ENCODE measurements at places on chromosomes 7 and 10.

DNA sequence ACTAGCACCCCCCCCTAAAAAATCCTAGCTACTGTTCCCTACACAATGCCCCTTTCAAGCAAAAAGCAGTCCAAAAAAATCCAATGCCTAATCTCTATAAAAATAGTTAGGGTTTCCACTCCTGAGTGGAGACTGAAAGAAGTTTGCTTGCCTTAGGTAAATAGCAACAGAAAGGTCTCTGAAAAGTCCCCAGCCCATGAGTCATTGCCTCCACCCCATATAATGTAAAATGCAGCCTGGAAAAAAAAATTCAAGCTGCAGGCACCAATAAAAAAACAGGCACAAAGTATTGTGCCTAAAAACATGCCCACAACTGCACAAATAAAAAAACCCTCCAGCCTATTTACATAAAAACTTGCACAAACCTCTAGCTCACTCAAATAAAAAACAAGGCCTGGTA lies 47.5 kb downstream of the ZNF680 start:
- no peak for DNase-seq

DNA sequence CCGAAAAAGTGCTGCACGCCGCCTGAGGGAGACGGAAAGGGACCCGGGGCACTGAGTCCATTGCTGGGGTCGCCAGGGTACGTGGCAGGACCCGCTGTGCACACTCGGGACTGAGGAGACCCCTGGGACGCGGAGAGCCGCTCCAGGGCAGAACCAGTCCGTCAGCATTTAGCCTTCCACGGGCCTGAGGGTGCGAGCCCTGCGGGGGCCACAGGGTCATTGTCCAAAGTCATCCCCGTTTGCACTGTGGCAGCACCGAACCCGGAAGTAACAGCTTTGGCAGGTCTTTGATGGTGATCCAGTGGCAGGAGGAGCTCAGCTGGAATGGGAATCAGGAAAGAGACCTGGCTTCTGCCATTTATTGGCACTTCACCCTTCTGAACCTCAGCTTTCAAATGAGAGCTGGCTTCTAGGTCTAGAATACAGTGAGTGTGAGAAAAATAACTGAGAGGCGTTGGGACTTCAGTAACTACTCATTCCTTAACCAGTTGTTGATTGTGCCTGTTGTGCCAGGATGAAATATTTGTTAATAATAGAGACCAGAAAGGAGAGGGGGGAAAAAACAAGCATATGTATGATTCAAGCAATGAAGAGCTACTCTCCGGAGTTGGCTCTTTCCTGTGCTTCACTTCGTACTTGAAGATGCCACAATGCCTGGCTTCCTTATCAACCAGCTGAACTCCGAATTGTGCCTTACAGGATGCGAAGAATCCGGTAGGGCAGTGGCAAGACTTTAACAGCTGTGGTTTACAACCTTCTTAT lies 811 bp upstream of the ARHGAP12 start:
- DNase-seq, result no peak

GRCh38 chr7:42736931-42737330 lies 174.9 kb downstream of the C7orf25 start:
- DNase-seq, result no peak

GRCh38 chr7:155880721-155881120 lies 68.5 kb upstream of the SHH start:
- no peak for DNase-seq

DNA sequence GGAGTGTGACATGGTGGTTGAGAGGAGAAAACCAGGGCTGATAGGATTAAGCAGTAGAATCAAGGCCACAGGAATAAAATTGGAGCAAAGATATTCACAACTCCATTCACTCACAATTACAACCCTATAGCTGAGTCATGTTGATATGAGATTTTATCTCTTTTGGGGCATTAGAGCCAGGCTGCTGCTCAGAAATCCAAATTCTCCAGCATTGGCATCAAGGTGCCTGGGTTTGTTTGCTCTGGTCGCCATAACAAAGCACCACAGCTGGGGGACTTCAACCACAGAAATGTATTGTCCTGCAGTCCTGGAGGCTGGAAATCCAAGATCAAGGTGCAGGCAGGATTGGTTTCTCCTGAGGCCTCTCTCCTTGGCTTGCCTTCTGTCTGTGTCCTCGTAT lies 52.5 kb upstream of the GRB10 start:
- no peak for DNase-seq

DNA sequence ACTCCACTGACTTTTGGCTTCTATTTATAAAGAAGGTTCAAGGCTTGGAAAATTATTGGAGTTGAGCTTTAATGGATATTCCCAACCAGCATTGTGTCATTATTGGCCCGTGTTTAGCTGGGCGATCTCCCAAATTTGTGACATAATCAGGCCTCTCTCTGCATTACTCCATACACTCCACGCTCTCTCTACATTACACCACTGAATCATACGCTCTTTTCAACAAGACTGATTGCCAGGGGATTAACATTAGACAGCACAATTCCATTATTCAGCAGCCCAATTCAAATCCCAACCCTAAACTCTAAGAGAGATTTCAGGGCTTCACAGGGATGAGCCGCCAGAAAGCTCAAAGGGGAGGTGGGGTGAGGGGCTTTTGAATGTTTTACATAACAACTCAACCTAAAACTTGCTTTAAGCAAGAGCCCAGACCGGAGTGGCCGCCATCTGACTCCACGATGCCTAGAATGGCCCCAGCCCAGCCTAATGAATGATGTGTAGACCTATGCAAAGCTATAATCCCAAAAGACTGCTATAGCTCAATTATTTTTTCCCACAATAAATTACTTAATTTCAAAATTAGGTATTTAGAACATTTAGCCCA lies 61.8 kb downstream of the FGFR2 start:
- no peak for DNase-seq

- no peak for DNase-seq
Observed at GRCh38 chr7:111919631-111920179, 286.5 kb downstream of the DOCK4 start.

DNA sequence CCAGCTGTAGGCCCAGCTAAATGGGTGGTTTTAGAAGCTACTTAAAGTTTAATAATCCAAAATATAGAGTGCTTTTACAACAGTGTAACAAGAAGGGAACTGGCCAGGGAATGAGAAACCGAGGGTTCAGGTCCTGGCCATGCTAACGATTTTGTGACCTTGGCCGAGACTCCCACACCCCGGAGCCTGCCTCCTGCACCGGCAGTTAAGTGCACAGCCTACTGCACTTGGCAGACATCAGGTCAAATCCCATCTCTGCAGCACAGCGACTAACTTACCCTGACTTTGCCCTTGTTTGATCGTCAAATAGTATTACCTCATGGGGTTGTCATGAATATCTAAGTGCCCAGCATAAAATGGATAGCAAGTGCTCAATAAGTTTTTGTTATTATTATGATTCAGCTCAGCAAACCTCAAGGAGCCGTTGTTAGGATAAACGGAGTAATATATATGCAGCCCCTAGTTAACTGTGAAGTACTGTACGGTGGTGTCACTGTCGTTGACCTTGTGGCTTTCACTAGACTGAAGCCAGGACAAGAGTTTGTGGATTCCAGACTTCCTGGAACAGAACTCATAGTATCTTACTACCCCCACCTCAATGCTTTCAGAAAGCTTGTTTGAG lies 35.5 kb downstream of the LYZL1 start:
- DNase-seq, result no peak

DNA sequence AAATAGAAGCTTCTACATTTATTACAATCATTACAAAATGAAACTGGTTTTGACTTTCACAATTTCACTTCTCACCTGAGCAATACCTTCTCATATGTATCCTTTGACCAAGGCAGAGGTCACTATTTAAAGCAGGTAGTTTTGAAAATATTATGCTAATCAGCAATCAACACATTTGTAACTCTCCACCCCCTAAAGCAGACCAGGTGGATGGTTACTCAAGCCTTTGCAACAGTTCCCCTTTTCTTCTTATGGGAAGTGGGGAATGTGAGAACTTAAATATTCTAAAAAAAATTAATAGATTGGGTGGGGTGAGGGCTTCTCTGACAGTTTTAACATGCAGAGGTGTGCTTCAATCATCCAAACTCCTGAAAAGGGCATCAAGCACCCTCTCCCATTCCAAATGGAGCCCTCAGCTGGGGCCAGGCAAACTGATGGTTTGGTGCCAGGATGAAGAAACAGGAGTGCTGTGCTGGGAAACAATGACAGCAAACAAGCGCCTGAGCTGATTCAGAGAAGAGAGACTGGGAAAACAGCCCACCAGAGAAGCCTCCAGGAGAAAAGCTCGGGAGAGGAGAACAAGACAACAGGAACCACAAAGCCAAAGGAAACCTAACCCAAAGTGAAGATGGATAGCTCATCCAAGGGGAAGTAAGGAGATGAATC lies 17.1 kb downstream of the RAPGEF5 start:
- no peak for DNase-seq

GRCh38 chr10:122445469-122445868 lies 9.0 kb upstream of the ARMS2 start:
- DNase-seq, result no peak
